ENCODE measurements at places on chromosomes 11 and 22.
A peak's percentile ranks its signal among the peaks of the same experiment; 100 is the strongest.

GRCh38 chr11:9838961-9839360 is 175.1 kb downstream of the SWAP70 start:
- DNase-seq: peak; percentile 50

- no peak for DNase-seq
Measured at GRCh38 chr11:134170919-134171281, 52.9 kb downstream of the NCAPD3 start.

DNA sequence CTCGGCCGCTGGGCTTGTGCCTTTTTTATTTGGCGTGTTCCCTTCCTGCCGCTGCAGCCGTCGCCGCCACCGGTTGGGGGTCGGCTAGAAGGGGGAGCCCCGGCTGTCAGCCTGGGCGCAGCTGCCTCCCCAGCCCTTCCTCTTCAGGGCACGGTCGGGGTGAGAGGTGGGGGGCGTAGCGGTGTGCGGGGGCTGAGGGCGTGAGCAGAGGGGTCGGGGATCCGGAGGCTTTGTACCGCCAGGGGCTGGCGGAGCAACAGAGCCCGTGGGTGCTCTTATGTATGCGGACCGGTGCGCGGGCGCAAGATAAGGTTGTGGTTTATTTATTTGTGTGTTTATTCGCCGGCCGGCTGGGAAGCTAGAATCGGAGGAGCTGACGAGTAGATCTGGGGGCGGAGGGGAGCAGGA is 477 bp downstream of the ZBTB16 start:
- no peak for DNase-seq

DNA sequence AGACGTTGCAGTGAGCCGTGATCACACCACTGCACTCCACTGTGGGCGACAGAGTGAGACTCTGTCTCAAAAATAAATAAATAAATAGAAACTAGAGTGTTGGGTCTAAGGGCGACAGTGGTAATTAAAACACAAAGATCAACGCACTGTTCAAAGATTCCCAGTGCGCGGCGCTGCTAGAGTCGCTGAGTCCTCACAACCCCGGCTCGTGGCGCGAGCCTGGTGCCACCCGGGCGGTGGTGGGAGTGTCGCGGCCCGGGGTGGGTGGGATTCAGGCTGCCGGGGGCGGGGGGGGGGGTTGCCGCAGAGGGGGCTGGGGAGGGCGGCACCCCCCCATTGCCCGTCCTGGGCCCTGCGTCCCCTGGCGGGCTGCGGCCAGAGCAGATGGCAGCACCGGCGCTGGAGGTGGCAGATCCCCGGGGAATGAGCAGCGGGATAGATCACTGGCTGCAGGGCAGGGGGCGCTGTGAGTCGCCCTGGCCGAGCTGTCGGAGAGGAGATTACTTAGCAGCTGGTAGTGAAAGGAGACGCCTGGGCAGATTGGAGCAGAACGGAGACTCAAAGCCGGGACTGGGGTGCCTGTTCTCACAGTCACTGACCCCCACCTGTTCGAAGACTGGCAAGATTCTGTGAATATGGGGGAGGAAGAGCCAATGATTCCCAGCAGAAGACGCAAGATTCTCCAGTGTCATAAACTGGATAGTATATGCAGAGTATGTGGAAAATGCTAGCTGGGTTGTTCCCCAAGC is 30.2 kb upstream of the APOBEC3A start:
- DNase-seq: peak; percentile 84

GRCh38 chr11:12188548-12189317 is 78.3 kb downstream of the MICAL2 start:
- DNase-seq: no peak

DNA sequence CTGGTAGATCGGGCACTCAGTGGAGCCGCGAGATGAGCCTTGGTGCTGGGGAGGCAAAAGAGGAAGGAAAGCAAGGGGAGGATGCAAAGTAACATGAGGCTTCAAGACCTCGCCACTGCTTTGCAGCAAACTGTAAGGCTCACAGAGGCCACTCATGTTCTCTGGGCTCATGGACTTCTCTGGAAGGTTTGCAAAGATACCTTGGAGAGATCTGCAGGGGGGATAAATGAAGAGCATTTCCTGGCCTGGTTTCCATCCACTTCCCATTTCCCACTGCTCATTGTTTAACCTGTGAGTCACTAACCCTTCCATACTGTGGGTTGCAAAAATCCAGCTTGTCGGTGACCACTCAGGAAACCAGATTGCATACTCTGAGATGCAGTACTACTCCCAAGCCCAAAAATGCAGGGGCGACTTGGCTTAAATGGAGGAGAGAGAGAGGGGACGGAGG is 38.5 kb downstream of the OSBP2 start:
- DNase-seq: no peak

DNA sequence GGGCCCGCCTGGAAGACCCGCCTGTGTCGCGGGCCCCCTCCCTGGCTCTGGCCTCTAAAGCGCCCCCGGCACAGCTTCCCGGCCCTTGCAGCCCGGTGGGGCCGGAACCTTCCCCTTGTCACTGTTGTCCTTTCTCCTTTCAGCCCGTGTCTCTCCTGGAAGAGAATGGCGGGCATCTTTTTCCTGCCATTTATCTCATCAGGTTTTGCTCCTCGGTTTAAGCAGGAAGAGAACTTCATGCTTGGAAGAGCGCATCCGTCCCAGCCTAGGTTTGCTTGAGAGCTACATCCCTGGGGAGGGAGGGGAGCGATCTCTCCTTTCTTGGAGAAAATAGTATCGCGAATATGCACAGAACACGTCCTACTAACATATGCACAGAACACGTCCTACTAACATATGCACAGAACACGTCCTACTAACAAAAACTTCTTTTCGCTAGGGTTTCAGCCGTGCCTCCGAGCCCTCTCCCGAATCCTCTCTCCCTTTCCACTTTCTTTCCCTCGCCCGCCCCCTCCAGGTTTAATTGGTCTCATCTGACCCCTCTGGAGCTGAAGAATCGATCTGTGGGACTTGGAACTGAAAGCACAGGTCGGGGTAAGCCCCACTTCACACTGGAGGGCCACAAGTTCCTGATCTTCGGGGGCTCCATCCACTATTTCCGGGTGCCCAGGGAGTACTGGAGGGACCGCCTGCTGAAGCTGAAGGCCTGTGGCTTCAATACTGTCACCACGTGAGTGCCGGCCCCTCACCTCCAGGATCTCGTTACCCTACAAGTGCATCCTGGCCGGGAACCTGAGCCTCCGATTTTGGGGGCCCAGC is 1.2 kb downstream of the GLB1L3 start:
- DNase-seq: no peak

DNA sequence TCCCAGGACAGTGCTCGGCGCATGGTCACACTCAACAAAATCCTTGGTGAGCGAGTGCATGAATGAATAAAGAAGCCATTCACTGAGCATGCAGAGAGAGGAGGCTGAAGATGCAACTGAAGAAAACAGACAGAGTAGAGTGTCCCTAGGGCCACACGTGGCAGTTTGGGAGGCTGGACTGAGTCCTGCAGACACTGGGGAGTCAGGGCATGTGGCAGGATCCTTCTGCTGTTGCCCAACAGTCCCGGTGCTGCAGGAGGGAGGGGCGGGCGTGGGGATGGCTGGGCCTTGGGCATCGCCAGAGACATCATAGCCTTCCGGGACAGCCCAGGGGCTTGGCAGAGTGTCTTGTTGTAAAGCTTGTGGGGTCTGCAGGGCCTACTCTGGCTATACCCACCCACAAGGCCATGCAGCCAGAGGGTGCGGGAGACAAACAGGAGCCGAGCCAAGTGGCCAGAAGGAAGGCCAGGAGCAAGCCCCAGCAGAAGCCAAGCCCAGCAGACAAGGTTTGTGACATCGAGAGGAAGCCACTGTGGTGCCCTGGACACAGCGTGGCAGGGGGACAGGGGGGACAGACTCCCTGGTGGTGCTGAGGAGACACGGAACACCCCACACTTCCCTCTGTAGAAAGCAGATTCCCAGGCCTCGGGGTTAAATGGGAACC is 26.7 kb upstream of the FBLN1 start:
- DNase-seq: no peak

GRCh38 chr11:88813233-88813915 is 252.4 kb downstream of the GRM5 start:
- no peak for DNase-seq

- DNase-seq: no peak
Measured at GRCh38 chr11:72869831-72870230, 55.6 kb downstream of the ATG16L2 start.

DNA sequence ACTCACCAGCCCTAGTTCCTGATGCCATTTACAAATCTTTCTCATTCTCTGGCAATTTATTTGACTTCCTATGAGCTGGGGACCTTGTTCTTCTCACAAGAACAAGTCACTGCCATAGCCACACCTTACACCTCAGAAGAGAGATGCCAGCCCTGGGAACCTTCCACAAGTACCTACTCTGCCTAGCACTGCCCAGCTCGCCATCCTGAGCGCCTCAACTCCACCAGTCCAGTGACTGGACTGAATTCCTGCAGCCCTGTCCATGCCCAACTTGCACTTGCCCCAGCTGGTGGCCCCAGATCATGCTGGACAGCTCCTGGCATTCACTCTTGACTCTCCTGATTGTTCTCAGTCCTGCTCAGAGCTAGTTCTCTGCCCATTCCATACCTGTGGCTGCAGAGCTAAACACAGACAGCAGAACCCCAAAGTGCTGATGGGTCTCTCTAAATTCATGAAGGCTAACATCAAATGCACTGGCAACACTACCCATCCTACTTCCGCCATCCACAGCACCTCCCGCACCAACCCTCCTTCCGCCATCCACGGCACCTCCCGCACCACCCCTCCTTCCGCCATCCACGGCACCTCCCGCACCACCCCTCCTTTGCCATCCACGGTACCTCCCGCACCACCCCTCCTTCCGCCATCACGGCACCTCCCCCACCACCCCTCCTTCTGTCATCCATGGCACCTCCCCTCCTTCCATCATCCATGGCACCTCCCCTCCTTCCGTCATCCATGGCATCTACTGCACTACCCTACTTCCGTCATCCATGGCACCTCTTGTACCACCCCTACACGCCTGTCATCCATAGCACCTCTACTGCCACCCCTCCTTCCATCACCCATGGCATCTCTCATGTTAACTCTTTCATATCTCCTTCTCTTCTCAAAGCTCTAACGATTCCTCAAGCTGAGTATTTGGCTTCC is 23.6 kb upstream of the SLC25A1 start:
- DNase-seq: no peak

GRCh38 chr11:92390783-92391182 is 166.2 kb downstream of the FAT3 start:
- no peak for DNase-seq

GRCh38 chr11:73321604-73322381 is 13.7 kb downstream of the ARHGEF17 start:
- no peak for DNase-seq

DNA sequence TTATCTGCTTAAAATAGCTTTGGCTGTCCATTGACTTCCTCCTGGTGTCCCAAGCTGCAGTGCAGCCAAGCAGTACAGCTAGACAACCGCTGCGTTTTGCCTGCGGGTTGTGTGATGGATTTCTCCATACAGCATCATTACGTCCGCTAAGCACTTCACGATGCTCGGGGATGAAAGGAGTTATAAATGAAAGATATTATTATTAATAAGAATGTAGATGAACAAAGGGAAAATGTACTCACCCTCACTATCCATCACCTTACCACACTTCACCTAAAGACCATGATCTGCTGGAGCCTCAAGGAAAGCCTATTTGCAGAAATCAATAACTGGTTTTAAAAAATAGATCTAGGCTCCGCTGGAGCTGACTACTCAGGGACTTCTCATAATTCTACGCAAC is 509.1 kb downstream of the OPCML start:
- no peak for DNase-seq

- DNase-seq: no peak
Measured at GRCh38 chr11:8333811-8334401, 70.2 kb upstream of the LMO1 start.

GRCh38 chr11:47905358-47906059 is 57.4 kb upstream of the NUP160 start:
- DNase-seq: no peak

DNA sequence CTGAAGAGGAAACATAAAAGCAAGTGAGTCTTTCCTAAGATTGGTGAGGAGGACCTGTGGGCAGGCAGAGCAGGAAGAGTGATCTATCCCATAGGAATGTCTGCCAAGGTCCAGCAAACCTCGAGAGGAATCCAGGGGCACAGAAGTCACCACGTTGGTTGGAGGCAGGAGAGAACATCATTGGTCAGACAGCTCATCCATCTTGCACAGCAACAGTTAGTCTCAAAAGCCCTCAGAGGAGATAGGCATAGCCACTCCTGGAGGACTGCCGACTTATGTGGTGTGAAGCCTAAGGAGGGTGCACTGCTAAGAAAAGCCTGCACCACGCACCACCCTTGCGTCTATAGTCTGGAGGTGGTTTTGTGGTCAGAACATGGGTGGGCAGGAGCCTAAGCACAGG is 109.1 kb downstream of the RASSF10 start:
- DNase-seq: no peak

DNA sequence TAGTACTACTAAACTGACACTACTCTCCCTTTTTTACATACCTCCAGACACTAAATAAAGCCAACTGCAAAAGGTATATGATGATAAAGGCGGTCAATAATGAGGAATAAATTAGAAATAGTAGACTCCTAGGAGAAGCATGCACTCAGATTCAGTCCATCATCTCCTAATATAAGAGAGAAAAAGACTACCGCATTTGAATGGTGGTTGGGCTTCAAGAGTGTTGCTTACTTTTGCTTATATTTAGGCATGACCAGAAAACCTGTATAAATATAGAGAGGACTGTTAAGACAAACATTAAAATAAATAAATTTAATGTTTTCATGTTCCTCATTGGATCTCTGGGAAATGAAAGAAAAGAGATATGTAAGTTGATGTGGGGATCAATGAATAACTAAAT is 1137.0 kb downstream of the FAM181B start:
- DNase-seq: no peak

- no peak for DNase-seq
Measured at GRCh38 chr11:79052544-79052943, 388.3 kb downstream of the TENM4 start.

- no peak for DNase-seq
Measured at GRCh38 chr11:68977781-68978625, 2.8 kb downstream of the MRGPRD start.

DNA sequence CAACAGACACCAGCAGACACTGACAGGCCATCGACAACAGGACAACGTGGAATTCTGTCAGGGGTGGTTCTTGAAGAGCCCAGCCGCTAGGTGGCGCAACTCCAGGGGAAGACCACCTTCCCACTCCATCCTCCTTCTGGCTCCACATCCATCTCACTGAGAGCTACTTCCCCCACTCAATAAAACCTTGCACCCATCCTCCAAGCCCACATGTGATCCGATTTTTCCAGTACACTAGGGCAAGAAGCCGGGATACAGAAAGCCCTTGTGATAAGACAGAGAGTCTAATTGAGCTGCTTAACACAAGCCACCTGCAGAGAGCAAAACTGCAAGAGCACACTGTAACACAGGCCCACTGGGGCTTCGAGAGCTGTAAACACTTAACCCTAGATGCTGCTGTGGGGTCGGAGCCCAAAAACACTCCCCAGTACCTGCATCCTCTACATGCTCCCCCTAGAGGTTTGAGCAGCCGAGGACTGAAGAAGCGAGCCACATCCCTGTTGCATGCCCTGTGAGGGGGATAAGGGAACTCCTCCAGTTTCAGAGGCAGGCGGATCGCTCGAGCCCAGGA is 11.5 kb upstream of the RAB39A start:
- peak; percentile 83 for DNase-seq
